Esophagus squamous epithelium (tissue), 5 donors: ENCODE measurements at places on chromosomes 2 and 18. TPM values are rescaled to one million over a fixed set of nuclear protein-coding genes. Genes with fewer than 3 reads are reported as not detected.

ATP6V1C2 gene
- 17.3 TPM for total RNA-seq

DNA sequence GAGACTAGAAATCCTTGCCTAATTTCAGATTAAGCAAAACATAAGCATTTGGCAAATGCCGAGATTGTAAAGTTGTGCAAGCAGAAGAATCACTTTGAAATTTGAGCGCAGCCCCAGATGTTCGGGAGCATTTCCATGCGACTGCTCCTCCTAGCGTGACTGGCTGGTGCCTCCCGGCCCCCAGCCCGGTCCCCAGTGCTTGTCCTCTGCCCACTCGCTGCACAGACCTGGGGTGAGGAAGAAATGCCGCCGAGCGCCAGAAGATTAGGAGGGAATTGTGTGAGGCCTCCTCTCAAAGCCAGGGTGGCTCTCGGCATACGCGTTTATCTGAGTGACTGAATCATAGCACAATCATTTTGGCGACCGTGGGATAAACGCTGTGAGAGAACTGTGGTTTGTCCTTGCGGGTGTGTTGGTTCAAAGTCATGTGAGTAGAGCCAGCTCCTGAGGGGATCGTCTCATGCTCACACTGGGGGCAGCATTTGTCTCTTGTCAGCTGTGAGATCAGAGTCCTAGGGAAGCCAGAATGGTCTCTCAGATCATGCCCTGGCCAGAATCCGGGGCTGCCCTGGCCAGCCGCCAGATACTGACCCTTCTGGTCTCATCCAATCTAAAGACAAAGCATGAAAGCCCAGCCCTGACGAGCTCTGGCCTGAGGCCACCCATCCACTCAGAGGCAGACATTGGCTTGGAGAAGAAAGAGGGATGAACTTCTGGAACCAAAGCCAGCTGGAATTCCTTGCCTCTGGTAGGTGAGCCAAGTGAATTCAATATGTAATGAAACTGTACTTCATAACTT, 189.3 kb downstream of the SH3RF3 start:
- H3K27ac ChIP-seq, result peak overlapping the region; percentile 89
- H3K36me3 ChIP-seq, result no peaks in the 10 kb centered on the region
- H3K27me3 ChIP-seq, result no peaks in the 10 kb centered on the region
- no peak overlapping the region for H3K4me3 ChIP-seq

DNA sequence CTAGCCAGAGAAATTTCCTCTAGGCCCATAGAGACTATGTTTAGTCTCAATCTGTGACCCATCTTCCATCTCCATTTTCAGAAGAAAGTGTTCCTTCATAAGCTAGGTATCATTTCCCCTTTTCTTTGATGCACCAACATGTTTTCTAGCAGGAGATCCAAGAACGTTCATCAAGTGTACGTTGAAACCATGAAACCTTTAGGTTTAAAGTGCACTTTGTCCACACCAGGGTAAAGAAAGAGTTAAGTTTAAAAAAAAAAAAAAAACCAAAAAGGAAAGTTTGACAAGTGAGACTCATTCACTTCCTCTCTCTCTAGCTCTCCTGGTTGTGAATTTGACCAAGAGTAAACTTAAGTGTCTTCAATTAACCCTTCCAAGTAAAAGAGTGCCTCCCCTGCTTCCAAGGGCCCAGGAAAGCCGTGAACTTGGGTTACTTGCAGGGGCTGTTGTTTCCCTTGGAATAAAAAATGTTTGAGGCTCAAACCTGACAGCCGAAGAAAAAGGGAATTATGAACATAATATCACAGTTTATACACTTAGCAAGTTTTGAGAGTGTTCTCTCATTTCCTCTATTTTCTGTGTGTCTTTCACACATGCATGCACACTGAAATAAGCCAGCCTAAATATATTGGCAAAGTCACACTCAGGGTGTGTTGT, 56.7 kb downstream of the LBH start:
- H3K4me3 ChIP-seq, result no peak overlapping the region
- H3K27ac ChIP-seq, result no peak overlapping the region
- no peaks in the 10 kb centered on the region for H3K36me3 ChIP-seq
- no peaks in the 10 kb centered on the region for H3K4me1 ChIP-seq

DNA sequence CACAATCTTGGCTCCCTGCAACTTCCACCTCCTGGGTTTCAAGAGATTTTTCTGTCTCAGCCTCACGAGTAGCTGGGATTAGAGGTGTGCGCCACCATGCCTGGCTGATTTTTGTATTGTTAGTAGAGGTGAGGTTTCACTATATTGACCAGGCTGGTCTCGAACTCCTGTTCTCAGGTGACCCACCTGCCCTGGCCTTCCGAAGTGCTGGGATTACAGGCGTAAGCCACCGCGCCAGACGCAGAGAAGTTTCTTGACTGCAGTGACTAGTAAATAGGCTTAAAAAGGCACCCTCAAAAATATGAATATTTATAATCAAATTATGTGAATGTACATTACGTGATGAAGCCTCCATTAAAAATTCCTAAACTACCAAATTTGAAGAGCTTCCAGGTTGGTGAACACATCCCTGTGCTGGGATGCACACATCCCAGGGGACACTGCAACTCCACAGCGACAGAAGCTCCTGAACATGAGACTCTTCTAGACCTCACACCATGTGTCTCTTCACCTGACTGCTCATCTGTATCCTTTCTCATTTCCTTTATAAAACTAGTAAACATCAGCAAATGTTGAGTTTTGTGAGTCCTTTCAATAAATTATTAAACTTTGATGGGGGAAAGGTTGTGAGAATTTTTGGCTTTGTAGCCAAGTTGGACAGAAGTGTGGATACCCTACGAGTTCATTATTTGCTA, 203.3 kb upstream of the SPOPL start:
- no peak overlapping the region for H3K4me3 ChIP-seq
- no peaks in the 10 kb centered on the region for H3K4me1 ChIP-seq
- no peak for DNase-seq

DNA sequence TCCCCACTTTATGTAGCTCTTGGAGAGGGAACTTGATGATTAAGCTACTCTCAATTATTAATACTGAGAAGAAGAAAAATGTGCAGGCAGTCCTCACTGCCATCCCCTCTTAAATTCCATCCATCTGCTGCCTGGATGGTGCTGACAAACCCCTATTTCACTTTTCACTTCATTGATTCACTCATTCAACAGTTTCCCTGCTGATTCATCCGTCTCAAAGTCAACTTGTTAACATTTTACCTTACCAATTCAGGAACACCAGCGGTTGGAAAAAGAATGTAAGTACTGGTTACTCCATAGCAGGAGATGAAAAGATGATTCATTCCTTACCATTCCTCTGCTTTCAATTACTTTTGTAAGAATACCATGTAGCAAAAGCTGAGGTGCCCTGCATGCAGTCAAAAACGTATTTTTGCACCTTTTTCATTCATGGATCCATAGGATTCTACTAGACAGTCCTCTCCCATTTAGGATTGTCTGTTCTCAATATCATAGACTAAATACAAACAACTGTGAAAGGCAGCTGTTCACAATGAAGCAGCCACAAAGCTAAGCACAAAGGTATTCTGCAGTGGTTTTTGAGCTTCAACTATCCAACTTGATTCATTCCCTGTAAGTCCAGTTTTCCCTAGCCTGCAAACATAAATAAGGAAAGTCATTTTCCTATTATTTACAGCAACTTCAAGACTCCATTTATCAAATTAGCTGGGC, 262.0 kb downstream of the MREG start:
- no peaks in the 10 kb centered on the region for H3K4me1 ChIP-seq
- no peak for DNase-seq
- no peaks in the 10 kb centered on the region for H3K36me3 ChIP-seq
- no peaks in the 10 kb centered on the region for H3K27me3 ChIP-seq
- no peak overlapping the region for H3K4me3 ChIP-seq

DNA sequence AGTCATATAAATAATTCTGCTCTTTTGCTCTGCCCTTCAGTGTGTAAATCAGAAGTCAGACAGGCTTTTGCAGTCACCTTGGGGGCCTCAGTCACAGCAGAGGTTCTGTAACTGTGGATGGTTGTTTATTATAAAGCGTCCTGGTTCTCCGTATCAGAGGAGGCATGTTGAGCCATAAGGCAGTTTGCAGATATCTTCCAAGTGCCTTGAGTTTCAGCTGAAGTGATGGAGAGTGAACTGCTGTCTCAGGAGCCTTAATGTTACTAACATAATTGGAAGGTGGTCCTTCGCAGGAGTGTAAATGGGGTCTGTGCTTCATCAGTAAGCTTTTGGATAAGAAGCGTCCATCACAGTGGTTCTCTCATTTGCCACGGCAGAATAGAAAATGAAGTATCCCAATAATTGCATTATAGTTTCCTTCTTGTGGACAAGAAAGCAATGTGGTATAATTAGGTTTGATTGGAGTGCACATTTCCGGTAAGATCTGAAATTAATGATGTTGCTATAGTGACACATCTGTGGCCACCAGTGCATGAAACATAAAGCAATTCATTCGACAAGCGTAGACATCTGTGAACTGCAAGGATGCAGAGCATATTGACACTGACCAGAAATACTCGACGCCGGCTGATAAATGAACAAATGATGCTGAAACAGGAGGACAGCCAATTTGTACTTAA, 112.5 kb upstream of the NFATC1 start:
- no peaks in the 10 kb centered on the region for H3K4me1 ChIP-seq
- DNase-seq, result no peak
- H3K36me3 ChIP-seq, result peaks cover 51% of the 10 kb centered on the region
- H3K4me3 ChIP-seq, result no peak overlapping the region
- H3K27ac ChIP-seq, result no peak overlapping the region

DNA sequence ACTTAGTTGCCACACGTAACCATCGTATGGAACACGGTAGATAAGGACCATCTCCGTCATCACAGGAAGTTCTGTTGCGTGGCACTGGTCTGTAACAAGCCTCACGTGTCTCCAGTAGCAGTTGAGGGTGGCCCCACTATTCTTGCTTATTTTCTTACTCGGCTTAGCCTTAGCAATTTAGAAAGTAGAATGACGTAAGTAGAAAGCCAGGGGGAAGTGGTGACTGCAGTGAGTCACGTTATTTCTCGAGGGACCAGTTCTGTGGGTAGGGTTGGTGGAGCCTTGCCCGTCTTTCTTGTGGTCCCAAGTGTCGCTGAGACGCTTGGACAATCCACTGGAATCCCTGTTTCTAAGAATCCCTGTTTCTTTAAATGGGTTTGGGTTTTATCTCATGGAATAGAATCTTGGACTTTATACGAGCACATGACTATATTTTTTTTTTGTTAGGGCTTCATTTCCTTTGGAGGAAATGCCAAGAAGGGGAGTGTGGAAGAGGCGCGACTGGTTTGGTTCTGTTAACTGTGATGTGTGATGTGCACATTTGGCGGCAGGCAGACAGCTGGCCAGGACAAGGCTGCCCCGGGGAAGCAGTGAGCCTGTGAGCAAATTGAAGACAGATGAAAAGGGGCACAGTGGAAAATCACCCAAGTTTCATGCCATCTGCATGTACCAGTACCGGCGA, 96.2 kb downstream of the CABLES1 start:
- H3K27ac ChIP-seq, result peak overlapping the region; percentile 68
- peaks cover 41% of the 10 kb centered on the region for H3K4me1 ChIP-seq
- H3K36me3 ChIP-seq, result no peaks in the 10 kb centered on the region
- no peak overlapping the region for H3K4me3 ChIP-seq
- peak; percentile 37 for DNase-seq
- no peaks in the 10 kb centered on the region for H3K27me3 ChIP-seq

SERPINB10 gene
- 8.4 TPM for total RNA-seq

TMEM247 gene
- not detected for total RNA-seq

GRCh38 chr2:20584399-20585358, 66.2 kb downstream of the HS1BP3 start:
- peaks cover 19% of the 10 kb centered on the region for H3K4me1 ChIP-seq
- no peaks in the 10 kb centered on the region for H3K27me3 ChIP-seq
- H3K4me3 ChIP-seq, result no peak overlapping the region
- H3K36me3 ChIP-seq, result no peaks in the 10 kb centered on the region
- peak overlapping the region; percentile 9 for H3K27ac ChIP-seq
- DNase-seq, result no peak

- H3K36me3 ChIP-seq, result no peaks in the 10 kb centered on the region
- no peak overlapping the region for H3K4me3 ChIP-seq
- H3K27me3 ChIP-seq, result no peaks in the 10 kb centered on the region
- H3K27ac ChIP-seq, result no peak overlapping the region
These were observed 90.5 kb downstream of the ICOS start for GRCh38 chr2:204027091-204027490.

DNA sequence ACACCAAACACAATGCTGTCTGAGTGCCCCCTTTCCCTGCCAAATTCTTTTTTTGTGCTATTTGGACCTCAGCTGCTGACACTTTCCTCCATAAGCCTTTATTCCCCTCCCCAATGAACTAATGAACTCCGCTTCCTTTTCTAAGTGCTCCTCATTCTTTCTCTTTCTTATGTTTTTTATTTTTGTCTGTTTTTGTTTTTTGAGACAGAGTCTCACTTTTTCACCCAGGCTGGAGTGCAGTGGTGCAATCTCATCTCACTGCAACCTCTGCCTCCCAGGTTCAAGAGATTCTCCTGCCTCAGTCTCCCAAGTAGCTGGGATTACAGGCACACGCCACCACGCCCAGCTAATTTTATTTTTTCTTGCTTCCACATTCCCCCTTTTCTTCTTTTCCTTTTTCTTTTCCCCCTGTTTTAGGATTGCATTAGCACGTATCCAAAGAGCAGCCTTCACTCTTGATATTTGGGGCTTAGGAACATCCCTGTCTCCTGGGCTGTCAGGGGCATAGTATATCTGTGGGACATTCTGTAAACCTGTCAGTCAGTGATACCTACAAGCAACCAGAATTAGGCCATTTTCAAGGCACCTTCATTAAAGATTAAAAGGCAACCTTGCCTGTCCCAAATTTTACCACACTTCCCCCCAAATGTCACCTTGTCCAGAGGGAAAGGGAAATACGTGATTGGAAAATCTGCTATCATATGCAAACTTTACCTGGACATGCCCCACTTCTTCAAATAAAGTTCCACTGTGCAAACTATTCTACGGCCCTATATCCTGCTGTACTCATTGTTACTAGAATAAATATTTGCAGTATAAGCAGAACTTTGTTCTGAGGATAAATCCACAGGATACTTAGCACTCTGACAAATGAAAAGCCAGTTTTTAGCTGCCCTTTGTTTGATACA, 65.1 kb upstream of the ACSL3 start:
- H3K4me3 ChIP-seq, result no peak overlapping the region
- no peak for DNase-seq
- H3K36me3 ChIP-seq, result no peaks in the 10 kb centered on the region
- H3K27me3 ChIP-seq, result no peaks in the 10 kb centered on the region
- no peaks in the 10 kb centered on the region for H3K4me1 ChIP-seq

DNA sequence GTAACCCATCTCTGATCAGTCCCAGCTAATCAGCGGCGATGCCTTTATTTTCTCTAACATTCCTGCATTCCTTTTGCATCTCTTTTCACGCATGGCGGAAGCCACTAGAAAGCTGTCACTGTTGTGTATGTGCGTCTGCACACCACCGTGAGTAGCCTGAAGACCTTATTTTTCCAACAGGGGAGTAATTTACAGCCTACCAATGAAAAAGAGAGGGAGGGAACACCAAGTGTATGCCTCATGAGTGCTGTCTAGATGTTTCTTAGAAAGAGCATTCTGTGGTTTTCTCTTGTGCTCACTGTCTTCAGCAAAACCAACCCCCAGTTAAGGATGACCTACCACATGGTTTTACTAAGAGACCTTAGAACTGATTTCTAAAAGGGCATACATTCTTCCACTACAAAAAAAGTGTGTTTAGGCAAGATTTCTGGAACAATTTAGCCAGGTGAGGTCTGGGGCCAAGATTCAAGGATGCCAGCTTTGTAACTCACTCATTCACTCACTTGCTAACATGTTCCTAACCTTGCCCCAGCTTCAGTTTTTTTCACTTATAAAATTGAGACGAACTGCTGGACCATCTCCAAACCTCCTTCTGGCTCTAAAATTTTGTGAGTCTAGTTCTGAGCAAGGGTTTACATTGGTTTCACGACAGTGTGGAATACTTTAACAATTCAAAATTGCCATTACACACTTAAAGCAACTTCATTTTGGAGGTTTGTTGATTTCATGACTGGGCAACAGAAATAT, 51.4 kb downstream of the BCL2 start:
- no peak overlapping the region for H3K4me3 ChIP-seq
- no peaks in the 10 kb centered on the region for H3K27me3 ChIP-seq
- H3K27ac ChIP-seq, result no peak overlapping the region
- DNase-seq, result no peak
- no peaks in the 10 kb centered on the region for H3K4me1 ChIP-seq
